ENCODE measurements at places on chromosomes 5 and 9.
A peak's percentile ranks its signal among the peaks of the same experiment; 100 is the strongest.

GRCh38 chr5:157555037-157555640 is 20.4 kb downstream of the ADAM19 start:
- DNase-seq, result no peak

DNA sequence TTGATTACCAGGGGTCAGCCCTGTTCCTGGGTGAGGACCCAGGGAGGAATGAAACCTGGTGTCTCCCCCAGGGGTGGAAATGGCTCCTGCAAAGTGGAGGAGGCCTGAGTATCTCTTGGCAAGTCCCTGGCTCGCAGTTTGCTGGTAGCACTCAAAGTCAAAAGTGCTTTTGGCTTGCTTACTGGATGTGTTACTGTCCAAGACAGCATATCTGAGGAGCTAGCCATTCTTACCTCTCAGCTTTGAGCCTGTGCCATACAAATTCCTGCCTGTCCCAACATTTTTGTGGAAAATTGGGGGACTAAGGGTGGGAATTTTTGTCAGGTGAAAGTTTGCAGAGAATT is 9.9 kb downstream of the ZNF618 start:
- DNase-seq, result no peak

DNA sequence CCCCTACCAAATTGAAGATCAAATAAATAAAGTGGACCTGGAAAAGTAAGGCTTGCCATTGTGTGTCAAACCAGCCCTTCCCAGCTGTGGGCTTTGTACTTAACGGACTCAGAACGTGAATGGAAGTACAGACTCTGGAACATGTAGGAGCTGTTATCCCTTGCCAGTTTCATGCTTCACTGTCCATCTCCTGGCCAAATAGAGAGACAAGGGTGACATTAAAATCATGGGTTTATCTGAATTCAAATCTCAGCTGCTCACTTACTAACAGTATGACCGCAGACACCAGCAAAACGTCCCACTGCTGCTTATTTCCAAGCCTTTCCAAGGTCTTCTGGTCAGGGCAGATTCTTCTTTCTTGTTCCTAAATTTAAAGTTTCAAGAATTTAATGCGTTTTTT is 52.2 kb downstream of the EXOSC2 start:
- DNase-seq, result no peak

GRCh38 chr5:122835681-122836080 is 9.7 kb upstream of the SNX24 start:
- DNase-seq, result no peak

- peak; percentile 52 for DNase-seq
These were observed 613 bp downstream of the ZBTB5 start for GRCh38 chr9:37464426-37465248.

GRCh38 chr5:138243794-138244193 is 30.6 kb downstream of the GFRA3 start:
- no peak for DNase-seq

- no peak for DNase-seq
These were observed 163.5 kb downstream of the ARL15 start for GRCh38 chr5:54146916-54147315.

- DNase-seq, result no peak
These were observed 16.0 kb downstream of the ABITRAM start for GRCh38 chr9:108950168-108950567.

DNA sequence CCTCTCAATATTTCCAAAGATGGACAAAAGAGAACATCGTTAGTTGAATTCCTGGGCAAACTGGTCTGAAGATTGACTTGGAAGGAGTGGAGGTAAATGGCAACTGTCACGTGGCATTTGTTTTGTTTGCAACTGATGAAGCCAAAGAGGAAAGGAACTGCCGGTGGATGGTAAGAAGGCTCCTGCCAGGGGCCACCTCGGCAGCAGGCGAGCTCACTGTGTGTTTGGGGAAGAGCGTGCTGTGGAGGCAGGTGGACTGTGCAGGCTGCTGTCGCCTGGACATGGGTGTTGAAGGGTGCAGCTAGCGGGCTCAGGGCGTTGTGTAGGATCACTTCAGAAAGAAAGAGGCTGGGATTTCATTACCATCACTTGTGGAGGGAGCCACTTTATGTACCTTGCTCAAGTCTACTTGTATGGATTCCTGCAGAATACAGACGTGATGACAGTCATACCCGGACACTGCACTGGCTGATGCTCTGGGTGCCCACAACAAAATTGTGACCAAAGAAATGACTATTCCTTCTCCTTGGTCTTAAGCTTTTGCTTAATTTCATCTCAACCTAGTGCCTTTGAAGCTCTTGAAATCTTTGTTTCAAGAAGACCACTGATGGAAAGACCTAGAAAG is 72.7 kb downstream of the MAP1B start:
- DNase-seq, result no peak

DNA sequence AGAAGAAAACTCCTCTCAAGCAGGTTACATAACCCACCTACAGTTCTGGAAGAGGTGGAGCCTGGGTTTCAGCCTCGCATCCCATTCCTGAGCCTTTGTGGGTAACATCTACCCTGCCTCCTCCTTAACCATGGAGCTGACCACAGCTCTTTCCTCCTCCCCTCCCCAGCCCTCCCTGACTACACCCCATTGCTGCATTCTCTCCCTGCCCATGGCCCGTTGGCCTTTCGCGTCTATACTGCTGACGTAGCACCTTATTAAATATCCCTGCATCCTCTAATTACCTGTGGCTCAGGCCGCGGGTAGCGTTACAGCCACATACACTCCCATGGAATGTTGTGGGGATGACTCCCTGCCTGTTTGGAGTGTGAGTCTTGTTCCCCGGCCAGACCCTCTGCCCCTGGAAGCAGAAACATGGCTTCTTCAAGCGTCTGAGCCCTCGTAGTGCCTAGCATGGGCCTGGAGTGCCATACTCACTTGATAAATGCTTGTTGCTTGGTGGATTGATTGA is 72.8 kb downstream of the WWC1 start:
- DNase-seq, result no peak

DNA sequence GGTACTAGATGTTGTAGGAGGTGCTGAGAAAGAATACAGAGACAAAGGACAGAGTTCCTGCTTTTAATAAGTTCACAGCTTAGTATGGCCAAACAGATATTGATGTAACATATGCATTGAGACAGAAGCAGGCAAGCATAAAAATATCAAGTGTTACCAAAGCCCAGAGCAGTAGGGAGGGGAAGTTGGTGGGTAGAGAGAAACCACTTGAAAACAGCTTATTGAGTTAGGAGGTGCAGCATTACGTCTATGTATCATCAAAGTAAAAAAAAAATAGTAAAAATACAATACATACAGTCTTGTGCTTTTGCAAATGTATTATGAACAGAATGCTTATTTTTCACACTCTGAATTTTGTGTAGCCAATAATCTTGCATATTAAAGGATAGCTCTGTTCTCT is 441.8 kb upstream of the SGCD start:
- no peak for DNase-seq

DNA sequence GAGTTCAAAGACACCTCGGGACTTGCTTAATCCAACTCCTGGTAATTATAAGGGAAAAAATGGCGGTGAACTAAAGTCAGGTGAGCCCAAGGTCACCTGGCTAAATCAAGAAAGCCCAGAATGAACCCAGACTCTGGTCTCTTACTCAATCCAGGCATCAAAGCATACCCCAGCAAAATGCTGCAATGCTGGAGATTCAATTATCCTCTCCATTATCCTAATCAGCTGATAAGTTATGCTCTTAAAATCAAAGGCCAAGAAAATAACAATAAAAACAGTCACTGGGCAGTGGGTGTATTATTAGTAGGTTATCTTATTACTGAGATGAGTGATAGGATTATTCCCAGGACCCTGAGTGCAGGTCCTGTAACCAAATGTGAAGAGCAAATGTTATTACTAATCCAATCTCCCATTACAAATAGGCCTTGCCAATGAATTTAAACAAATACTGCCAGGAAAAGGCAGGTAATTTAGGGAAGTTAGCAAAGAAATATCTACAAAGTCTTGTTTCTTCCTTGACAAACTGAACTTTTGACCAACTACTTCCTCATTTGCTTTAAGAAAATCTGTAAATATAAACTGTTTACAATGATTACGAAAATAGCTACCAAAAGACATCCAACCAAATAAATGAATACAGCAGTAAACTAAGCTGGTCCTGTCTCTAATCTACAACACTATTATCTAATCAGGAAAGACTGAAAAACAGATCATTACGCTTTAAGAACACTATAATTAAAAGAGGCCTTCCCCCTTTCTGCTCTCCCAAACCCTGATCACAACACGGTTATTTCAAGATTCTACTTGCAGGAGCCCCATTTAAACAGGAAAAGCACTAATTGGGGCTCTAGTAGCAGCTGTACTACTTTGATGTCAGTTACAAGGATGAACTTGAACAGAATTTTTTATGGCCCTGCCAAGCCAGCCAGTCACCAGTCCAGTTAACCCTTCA is 103.2 kb downstream of the MED27 start:
- DNase-seq, result no peak

DNA sequence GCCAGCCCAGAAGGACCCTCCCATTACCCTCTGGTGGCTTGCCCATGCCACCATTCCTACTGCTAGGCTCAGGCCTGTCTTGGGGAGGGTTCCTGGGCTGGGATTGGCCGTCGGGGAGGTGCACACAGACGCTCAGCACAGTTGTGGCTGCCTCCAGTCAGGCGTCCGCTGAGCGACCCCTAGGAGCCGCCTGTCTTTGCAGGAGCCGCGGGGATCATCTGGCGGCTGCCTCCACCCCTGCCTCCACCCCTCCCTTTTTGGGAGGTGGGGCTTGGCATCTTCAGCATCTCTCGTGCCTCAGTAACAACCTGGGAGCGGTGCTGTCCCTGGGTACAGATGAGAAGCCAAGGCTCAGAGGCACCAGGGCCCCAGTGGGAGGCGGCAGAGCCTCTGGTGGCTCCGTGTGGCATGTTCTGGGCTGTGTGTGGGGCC is 39.6 kb downstream of the RXRA start:
- DNase-seq, result no peak

GRCh38 chr9:13278023-13278367 is 1.5 kb downstream of the MPDZ start:
- DNase-seq, result no peak

- no peak for DNase-seq
These were observed at the start of gene FOXE1 for GRCh38 chr9:97853056-97853843. Gene FOXE1, plus strand, starts transcription at chr9:97853226. Its CDS starts 689 bp downstream, at chr9:97853915.

DNA sequence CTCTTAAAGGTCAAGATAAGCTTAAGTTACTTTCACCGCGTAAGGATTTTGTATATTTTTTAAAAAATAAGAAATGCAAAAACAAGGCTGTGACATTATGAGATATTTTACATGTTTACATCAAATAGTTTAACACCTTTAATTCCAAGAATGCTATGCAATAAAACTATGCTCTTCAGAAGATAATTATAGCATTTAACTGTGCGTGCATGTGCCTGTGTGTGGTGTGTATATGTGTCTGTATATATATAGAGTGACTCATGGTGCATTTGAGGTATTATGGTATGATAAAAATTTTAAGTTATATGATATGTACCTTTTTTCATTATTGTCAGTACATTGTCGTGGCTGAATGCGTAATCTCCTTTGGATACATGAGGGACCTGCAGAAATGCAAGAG is 539.3 kb downstream of the PDE4D start:
- no peak for DNase-seq

- DNase-seq, result no peak
These were observed 9.0 kb downstream of the PRRC2B start for GRCh38 chr9:131402738-131403492.

- no peak for DNase-seq
These were observed 176.6 kb upstream of the C9orf72 start for GRCh38 chr9:27749838-27750237.

GRCh38 chr5:80825786-80826460 is 134.2 kb upstream of the RASGRF2 start:
- no peak for DNase-seq

DNA sequence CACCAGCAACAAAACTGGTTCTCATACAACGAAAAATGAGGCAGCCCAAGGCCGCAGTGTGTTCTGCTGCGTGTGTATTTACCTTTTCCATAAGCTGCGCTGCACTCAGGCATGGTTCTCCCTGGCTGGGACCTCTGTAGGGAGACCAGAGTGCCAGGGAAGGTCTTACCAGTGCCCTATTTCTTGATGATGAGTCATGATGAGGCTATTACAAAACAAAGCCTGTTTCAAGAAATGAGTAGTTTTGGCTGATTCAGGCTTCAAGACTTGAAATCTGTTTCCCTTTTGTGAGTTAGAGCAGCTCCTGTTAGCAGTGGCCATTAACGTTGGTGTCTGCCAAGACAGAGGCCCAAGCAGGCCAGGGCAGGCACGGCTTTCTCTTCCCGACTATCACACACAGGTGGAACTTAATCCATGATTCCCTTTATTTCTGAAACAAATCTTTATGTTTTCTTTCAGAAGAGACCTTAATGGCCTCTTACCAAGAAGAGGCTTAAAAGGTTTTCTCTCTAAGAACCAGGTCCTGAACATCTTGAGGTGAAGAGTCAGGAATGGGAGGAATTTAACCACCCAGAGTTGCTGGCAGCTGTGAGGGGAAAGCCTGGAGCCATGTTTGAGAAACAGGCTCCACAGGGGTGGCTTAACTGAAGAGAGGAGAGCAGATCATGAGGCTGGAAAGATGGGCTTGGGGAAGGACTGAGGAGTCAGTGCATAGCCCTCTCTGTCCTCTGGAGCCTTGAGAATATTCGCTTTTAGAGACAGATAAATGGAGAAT is 41.4 kb upstream of the TIFAB start:
- no peak for DNase-seq

DNA sequence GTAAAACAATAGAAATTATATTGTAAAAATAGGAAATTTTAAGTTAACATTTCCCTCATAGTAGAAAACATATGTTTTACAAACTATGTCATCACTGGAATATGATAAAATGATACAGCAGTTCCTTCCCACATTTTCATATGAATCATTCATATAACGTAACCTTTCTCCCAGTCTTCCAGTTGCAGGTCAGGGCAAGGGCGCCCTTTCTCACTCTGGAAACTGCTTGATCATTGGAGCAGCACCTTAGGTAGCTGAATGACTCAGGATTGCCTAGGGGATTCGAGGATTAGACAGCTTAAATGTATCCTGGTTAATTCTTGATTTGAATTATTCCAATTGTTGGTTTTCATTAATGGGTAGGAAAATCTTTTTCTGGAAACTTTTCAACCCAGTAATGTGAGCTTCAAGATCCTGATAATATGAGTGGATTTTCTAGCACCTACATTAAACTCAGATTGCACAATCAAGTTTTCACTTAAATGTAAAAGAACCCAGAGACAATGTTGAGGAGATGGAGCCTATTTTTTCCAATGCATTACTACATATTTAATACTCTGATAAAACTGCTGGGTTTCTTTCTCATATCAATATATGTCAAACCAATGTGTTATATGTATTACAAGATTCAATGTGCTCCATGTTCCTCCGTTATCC is 32.6 kb upstream of the ANXA1 start:
- DNase-seq, result no peak

GRCh38 chr5:154444556-154445421 is 1.0 kb upstream of the SAP30L start:
- no peak for DNase-seq

Measured in effector memory CD4-positive, alpha-beta T cell (primary cell).